Cardiac septum (tissue), 1 donor: ENCODE measurements at places on chromosomes 12 and 14. TPM values are rescaled to one million over a fixed set of nuclear protein-coding genes. Genes with fewer than 3 reads are reported as not detected.

DNA sequence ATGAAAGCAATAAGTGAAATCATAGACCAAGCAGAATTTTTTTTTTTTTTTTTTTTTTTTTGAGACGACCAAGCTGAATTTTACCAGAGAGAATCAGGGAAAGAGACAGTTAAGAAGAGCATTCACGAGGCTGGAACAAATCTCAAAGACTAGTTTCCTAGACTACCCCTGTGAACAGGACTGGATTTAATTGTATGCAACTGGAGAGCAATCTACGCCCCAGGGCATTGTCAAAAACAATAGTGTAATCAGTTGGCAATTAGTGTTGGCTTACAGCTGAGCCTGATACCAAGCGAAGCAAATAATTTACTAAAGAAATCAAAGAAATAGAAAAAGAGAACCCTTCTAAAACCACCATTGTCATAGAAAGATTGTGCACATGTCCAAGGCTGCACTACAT, 232.9 kb upstream of the CPNE8 start:
- no peak for DNase-seq

DNA sequence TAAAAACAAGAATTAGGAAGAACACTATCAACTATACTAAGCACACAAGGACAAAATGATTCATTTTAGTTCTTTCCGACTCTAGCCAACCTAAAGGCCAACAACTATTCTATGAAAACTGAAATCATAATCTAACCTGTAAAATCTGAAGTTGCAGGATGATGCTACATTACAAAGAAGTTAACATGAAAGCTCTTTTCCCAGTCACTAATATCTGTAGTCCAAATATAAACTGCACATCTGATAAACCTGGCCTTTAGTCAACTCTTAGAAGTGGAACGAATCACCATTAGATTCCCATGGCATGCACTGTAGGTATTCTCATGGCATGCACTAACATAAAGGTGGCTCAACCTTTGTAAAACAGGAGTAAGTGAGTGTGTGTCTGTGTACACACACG, 41.7 kb downstream of the BLTP3B start:
- no peak for DNase-seq

GRCh38 chr12:19198272-19198671, 68.7 kb downstream of the PLEKHA5 start:
- DNase-seq, result no peak

- DNase-seq, result no peak
These were observed 58.3 kb upstream of the NR2C1 start for GRCh38 chr12:95131589-95132340.

DNA sequence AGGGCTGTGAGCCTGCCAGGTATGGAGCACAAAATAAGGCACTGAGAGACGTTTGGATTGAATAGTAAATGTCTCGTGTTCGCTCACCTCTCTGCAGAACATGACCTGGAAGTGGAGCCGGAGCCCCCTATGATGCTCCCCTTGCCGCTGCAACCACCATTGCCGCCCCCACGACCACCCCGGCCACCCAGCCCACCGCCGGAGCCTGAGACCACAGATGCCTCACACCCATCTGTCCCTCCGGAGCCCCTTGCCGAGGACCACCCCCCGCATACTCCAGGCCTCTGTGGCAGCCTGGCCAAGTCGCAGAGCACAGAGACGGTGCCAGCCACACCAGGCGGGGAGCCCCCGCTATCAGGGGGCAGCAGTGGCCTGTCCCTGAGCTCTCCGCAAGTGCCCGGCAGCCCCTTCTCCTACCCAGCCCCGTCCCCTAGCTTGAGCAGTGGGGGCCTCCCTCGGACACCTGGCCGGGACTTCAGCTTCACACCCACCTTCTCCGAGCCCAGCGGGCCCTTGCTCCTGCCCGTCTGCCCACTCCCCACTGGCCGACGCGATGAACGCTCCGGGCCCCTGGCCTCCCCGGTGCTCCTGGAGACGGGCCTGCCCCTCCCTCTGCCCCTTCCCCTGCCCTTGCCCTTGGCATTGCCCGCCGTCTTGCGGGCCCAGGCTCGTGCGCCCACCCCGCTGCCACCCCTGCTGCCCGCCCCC, 18.7 kb downstream of the SETD1B start:
- DNase-seq, result no peak

- no peak for DNase-seq
These were observed 1.5 kb upstream of the NTS start for GRCh38 chr12:85872497-85873091.

GRCh38 chr14:68753690-68754089, 39.2 kb downstream of the ZFP36L1 start:
- no peak for DNase-seq

GRCh38 chr14:24694680-24695079, 60.7 kb upstream of the GZMB start:
- DNase-seq, result no peak

GRCh38 chr12:2329661-2330210, 276.9 kb downstream of the CACNA1C start:
- DNase-seq, result no peak

DNA sequence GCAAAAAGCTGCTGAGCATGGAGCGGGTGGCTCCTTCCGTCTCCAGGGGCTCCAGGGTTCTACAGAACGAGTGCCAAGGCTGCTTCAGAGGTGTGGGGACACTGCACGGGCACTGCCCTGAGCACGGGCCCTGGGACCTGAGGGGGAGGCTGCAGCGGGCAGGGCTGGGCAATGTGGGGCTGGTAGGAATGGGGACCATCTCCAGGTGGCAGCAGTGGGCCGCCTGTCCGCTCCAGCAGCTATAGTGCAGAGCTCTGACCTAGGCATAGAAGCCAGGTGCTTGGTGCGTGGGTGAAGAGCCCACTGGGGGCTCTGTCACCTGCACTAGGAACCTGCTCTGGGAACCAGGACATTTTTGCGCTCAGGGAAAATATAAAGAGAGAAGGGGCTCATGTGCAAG, 22.3 kb downstream of the HDAC7 start:
- DNase-seq, result no peak

DNA sequence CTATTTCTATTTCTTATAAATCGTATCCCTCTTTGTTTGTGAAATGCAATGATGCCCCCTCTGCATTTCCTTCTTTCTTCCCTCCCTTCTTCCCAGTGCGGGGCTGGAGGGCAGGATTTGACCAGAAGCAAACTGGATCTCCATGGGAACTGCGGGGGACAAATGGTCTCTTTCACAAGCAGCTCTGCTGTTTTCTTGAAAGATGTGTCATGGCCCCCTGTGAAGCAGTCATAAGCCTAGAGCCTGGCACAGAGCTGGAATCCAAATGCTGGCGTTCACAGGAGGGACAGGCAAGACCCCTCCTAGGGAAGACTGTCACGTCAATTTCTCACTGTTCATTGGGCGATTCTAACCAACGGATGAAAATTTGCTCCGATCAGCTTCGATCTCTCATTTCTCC, 203.5 kb upstream of the NOS1 start:
- DNase-seq, result no peak

DNA sequence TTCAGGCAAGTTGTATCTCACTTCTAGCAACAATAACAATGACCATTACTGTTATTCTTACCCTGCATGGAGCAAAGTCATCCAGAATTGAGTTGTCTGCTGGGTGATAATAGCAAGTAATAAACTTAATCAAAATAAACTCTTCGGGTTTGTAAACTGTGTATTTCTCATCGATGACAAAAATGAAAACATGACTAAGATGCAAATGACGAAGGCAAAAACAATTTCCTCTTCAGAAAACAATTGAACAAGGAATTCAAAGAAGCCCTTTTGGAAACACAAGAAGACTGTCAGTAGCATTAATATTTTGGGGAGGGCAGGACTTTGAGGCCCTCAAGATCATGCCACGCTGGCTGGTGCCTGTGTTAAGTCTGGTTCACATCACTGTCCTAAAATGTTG, 232.0 kb downstream of the BTG1 start:
- DNase-seq, result no peak

DNA sequence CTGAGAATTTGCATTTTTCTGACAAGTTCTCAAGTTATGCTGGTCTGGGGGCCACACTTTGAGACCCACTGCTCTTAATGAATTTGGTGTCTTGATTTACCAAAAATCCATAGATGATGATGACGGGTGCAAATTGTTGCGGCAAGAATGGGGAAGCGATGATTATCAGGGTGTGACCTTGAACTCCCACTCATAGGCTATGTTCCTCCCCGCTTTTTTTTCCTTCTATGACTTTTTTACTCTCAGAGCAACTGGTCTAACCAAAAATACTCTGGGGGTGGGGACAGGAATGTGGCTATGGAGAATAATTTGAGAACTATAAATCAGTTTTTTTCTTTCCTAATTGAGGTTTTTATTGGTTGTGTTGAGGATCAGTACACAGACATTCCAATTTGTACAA, 83.6 kb downstream of the PPFIBP1 start:
- DNase-seq, result no peak

DNA sequence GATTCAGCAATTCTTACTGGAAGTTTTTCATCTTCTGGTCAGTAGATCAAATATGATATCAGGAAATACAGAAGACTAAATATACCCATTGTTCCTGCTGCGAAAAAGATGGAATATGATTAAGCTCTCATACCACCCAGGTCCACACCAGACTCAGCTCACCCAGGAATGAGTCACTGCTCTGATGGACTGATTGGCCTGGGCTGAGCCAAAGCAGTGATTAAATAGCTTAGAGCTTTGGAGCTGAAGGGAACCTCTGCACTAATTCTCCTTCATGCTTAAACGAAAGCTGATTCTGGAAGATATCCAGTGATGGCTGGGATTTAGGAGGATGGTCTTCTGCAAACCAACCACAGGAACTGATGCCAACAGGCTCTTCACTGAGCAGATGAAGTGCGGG, 62.0 kb upstream of the SYT1 start:
- DNase-seq, result no peak

GRCh38 chr12:125038976-125039625, 26.1 kb upstream of the AACS start:
- DNase-seq, result no peak

DNA sequence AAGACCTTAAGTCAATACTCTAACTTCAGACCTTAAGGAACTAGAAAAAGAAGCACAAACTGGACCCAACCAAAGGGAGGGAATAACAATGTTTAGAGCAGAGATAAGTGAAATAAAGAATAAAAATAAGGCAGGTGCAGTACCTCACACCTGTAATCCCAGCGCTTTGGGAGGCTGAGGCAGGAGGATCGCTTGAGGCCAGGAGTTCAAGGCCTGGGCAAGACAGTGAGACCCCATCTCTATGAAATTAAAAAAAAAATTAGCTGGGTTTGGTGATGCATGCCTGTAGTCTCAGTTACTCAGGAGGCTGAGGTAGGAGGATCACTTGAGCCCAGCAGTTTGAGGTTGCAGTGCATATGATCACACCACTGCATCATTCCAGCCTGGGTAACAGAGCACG, 9.1 kb downstream of the TFCP2 start:
- no peak for DNase-seq

GRCh38 chr12:104720339-104721038, 237.6 kb downstream of the SLC41A2 start:
- DNase-seq, result no peak

GRCh38 chr12:43763769-43764168, 5.0 kb downstream of the IRAK4 start:
- DNase-seq, result no peak

- no peak for DNase-seq
These were observed 21.6 kb upstream of the NR4A1 start for GRCh38 chr12:52029685-52030084.

- no peak for DNase-seq
These were observed 9.3 kb upstream of the ESR2 start for GRCh38 chr14:64303471-64303917.

DNA sequence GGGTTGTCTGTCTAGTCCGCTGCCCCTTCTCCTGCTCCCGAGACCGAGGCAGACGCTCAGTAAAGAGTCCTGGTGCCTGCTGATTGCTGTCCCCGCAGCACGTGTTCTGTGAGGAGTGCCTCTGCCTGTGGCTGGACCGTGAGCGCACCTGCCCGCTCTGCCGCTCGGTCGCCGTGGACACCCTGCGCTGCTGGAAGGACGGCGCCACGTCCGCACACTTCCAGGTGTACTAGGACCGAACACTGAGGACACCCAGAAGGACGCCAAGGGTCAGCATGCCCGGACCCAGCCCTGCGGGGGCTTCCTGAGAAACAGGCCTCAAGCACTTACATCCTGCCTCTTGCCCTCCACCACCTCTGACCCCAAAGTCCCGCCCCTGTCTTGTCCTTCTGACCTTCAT, 32.0 kb downstream of the HRK start:
- no peak for DNase-seq

DNA sequence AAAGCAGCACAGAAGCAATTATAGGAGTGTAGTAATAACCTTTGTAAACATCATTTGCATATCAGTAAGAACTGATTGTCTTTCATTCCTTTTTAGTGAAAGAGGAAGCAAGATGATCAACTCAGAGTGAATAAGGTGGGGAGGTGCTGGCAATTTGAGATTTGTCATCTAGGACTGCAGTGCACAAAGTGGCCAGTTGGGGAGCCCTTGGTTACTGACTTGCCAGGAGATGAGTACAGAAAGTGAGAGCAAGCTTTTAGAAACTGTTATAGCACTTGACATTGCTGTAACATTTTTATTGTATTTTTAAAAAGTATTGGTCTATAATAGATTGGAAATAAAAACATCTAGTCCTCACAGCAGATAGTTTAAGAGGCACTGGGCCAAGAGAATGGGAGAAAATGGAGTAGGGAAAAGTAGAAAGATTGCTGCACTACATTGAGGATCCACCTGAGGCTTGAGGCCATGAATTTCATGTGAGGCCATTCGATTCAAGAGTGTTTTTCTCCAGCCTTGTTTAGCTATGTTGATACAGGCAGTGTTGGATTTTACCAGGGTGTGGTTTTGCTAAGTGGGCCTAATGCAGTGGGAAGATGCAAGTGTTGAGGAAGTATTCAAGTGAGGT, 98.2 kb downstream of the SNAPC1 start:
- DNase-seq, result no peak

GRCh38 chr12:24565300-24565699, 383.6 kb downstream of the BCAT1 start:
- DNase-seq, result no peak

DNA sequence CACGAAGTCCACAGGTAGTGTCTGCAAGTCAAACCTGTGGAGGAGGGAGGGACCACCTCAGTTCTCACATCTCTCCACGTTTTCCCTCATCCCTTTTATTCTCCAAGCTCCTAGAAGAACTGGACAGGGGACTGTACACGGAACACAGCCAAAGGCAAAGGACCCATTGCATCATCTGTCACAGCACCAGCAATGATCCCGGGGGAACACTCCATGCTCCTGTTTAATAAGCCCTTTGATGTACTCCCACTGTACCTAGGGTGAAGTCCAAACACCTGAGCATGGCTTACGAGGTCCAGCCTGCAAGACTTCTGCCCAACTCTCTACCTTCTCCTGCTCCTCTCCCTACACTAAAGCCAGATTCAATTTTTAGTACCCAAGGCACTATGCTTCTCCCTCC, 26.5 kb downstream of the PRPF40B start:
- DNase-seq, result no peak

Gene SYCP3
- total RNA-seq, result not detected

Gene GPR135
- total RNA-seq, result 3.2 TPM

Gene KERA
- total RNA-seq, result 0.19 TPM

Gene COX8C
- 0.67 TPM for total RNA-seq

Gene TXNRD1
- total RNA-seq, result 121 TPM

Gene GPN3
- 27.1 TPM for total RNA-seq

Gene RASSF9
- 9.1 TPM for total RNA-seq

Gene KLRC2
- total RNA-seq, result not detected

Gene NKX2-1
- total RNA-seq, result not detected
